NCI-H2107 (cell line): ENCODE measurements at places on chromosomes 13 and 19.

DNA sequence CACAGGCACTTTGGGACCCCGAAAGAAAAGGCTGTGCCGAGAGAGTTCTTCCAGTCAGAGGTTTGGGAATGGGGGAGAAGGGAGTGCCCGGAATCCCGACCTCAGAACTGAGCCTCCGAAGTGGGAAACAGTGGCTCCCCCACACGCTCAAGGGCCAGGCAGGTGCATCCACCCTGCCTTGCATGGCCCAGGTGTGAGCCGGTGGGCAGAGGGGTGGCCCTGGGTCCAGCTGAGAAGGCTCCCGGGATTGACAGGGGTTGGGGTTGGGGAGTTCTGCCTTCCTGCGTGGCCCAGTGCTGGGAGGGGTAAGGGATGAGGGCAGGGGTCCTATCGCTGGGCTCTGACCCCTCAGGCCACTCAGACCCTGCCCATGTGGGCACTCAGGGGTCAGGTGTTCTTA, 163.5 kb upstream of the TUBA3C start:
- no peak for DNase-seq

DNA sequence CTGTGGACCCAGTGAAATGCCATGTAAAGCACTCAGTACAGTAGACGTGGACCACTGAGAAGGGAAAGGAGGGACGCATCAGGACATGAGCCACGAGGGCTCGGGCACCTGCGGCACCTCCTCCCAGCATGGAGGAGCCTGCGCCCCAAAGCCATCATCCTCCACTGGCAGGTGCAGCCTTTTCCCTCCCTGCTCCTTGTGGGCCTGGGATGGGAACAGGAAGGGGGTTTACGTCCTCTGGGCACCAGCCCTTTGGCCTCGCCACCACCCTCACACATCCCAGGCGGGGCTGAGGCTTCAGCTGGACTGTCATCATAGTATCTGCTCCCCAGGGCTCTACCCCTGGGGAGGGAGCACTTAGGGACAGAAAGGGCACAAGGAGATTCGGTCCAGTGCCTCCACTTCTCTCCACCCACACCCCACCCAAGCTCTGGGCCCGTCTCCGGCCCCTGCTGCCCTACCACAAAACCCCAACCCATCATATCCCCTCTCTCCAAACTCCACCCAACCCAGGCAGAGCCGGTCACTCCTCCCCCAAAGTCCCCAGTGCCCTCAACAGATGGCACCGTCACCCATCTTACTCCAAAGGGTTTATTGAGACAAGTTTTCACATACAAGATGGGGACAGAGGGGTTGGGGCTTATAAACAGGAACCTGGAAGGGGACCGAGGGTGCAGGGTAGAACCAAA, 2.2 kb upstream of the PRKD2 start:
- no peak for DNase-seq

DNA sequence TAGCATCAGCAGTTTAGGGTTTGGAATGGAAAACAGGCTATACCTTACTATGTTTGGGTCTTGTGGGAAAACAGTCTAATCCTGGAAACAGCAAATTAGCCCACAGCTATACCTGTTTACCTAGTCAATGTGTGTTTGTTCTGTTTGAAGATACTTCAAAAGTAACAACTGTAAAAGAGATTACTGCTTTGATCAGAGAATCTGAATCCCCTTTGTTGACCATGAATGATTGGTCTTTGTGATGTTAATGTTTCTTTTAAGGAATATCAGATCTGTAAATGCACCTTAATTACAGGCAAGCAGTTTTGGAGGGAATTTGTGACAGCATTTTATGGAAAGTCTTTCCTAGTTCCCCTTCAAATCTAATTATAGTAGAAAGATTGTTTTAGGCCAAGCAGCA, 20.7 kb upstream of the KLF5 start:
- no peak for DNase-seq

DNA sequence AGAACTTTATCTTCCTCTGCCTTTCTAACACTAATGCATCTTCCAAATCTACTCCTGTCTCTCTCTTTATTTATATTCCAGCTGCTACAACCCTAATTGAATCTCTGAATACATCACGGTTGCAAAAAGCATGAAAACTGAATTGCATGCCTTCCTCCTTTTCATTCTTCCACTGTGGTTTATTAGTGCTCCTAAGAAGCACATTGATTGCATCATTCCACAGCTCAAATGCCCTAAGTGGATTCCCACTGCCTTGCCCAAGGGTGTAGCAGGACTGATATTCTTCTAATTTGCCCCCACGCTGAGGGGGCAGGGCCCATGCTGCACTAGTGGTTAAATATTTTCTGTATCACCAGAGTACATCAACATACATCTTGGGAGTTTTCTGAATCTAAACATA, 640.8 kb downstream of the EFNB2 start:
- no peak for DNase-seq

DNA sequence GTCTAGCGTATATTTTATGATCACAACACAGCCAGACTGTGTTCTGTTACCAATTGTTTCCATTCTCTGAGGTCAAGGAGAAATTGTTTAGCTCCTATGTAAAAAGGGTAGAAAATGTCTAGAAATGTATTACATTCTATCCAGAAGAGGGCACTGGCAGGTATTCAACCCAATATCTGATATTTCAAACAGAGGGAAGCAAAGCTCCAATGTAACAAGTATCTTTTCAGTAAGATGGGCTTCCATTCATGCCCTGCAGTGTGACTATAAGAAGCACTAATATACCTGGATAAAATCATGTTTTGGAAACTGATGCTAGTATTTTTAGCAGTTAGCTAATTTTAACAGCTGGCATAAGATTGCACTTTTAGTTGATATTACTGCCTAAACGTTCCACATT, 312.7 kb downstream of the FGF14 start:
- no peak for DNase-seq

GRCh38 chr19:19224150-19224851, 12.5 kb downstream of the NCAN start:
- DNase-seq = no peak

DNA sequence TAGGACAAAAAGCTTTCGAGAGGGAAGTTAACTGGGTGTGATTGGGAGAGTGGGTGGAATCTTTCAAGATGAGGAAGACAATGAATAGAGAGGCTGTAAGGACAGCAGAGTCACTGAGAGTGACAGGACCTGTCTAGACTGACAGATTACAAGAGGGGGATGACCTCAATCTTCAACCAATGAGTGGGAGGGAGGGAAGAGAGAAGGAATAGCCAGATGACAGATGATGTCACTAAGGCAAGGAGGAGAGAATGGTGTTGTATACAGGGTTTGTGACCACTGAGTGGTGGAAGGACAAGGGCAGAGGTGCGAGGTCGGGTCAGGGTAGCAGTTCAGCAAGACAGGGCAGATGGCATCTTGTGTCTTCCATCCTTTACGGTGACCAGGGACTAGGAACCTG, 5.8 kb upstream of the ILF3 start:
- DNase-seq = no peak

DNA sequence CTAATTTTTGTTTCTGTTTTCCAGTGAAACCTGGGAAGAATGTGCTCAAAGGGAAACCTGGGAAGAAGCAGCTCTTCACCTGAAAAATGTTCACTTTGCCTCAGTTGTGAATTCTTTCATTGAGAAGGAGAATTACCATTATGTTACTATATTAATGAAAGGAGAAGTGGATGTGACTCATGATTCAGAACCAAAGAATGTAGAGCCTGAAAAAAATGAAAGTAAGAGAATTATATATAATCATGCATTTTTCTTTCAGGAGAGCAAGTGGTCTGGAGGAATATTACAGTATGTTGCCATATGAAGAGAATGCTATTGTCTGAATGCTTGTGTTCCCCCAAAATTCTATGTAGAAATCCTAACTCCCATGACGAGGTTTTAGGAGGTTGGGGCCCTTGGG, 3.4 kb downstream of the NUDT15 start:
- no peak for DNase-seq

- no peak for DNase-seq
Observed at GRCh38 chr13:106560821-106561220, 7.1 kb downstream of the ARGLU1 start.

DNA sequence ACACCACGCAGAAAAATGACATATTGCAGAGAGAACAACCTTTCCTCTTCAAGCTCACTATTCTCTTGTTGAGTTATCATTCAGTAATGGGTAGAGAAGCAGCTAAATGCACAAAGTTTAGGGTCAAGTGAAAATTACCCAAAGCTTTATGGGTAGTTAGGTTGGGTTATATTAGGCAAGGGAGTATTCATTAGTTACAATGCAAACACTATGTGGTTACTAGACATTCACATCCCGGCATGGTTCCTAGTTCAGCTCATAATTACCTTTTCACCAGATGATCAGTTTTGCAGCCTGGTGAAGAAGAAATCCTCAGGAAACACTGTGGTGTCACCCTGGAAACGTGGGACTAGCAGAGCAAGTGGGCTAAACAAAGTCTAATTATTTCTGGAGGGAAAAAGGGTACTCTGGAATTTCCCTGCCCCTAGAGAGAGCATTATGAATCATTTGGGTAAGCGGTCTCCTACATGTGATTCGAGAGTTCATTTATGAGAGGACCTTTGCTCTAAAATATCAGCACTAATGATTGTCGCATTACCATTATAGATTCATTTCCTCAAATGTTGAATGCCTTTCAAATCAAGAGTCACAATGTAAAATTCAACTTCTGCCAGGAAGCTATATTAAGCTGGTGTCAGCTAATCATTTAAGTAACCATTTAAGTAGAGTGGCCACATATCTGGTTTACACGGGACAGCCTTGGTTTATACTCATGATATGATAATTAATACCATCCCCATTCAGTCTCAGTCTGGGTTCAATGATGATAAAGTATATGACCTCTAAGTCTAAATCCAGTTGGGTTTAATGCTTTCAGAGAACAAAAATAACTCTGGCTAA, 1208.0 kb downstream of the DIAPH3 start:
- no peak for DNase-seq

DNA sequence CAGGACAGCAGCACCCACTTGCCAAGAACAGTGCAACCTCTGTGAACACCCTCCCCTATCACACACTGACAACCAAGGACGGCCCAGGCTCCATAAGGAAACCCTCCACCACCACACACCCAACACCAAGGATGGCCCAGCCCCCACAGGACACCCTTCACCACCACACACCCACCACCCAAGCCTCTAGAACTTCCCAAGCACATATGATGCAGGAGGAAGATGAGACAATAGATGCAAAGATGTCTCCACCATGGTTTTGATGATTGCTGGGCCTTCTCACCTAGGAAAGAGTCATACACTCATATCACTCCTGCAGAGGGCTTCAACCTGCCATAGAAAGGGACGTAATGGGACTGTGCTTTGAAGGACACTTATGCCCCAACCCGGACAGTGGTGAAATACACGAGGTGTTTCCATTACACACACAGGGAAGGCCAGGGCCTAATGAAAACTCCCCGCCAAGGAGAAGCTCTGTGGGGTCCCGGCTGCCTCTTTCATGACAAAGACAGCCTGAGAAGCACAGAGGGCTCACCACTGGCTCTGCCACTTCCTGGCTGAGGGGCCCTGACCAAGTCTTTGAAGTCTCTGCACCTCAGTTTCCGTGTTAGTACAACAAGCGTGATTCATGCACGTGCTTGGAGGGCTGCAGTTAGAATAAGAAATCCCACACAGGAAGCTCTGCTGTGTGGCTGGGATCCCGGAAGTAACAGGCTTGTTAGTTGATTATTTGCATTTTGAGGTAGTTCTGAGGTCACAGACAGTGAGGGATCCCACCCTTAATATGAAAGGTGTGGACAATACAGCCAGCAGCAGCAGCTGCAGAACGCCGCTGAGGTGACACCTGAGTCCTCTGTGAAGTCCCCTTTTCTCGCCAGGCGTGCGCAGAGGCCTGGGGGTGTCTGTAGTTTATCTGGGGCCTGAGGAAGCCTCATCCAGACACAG, 61.9 kb upstream of the ATP12A start:
- no peak for DNase-seq

DNA sequence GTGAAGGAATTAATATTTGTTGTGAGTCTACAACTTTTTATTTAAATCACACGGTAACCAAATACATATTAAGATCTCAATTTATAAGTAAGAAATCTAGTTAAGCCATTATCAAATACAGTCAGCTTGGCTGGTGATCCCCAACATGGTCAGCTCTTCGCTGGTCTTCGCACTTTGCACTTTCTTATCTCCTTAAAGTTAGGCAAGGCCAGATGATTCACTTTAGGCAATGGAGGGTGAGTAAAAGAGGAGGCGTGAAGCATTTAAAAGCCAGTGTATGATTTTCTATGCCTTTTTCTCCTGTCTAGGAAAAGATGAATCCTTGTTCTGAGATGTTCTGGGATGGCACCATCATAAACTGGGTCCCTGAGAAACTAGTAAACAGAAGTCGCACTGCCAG, 793.7 kb upstream of the ARGLU1 start:
- DNase-seq = no peak
